ENCODE measurements at places on chromosomes 5 and 9. TPM values are rescaled to one million over a fixed set of nuclear protein-coding genes. Genes with fewer than 3 reads are reported as not detected.
A peak's percentile ranks its signal among the peaks of the same experiment; 100 is the strongest.

Gene RLN1
- not detected for polyA plus RNA-seq

Gene NKD2
- 15.2 TPM for polyA plus RNA-seq

Gene PCDHGC5
- polyA plus RNA-seq, result 0.39 TPM

Gene ISCA1
- 37.2 TPM for polyA plus RNA-seq

Gene SLC6A3
- polyA plus RNA-seq, result 0.13 TPM

Gene NR6A1
- polyA plus RNA-seq, result 5.0 TPM

Gene NR4A3
- 1.4 TPM for polyA plus RNA-seq

Gene HTR1A
- not detected for polyA plus RNA-seq

Gene MSMP
- polyA plus RNA-seq, result 0.61 TPM

Gene NPDC1
- polyA plus RNA-seq, result 42.7 TPM

Gene KCNT1
- polyA plus RNA-seq, result 0.25 TPM

Gene BAAT
- polyA plus RNA-seq, result 0.60 TPM

Gene KLF9
- polyA plus RNA-seq, result 2.6 TPM

Gene ARL14EPL
- not detected for polyA plus RNA-seq

Gene BTNL9
- 11.6 TPM for polyA plus RNA-seq

Gene HSDL2
- polyA plus RNA-seq, result 49.3 TPM

Gene ADGRD2
- not detected for polyA plus RNA-seq

DNA sequence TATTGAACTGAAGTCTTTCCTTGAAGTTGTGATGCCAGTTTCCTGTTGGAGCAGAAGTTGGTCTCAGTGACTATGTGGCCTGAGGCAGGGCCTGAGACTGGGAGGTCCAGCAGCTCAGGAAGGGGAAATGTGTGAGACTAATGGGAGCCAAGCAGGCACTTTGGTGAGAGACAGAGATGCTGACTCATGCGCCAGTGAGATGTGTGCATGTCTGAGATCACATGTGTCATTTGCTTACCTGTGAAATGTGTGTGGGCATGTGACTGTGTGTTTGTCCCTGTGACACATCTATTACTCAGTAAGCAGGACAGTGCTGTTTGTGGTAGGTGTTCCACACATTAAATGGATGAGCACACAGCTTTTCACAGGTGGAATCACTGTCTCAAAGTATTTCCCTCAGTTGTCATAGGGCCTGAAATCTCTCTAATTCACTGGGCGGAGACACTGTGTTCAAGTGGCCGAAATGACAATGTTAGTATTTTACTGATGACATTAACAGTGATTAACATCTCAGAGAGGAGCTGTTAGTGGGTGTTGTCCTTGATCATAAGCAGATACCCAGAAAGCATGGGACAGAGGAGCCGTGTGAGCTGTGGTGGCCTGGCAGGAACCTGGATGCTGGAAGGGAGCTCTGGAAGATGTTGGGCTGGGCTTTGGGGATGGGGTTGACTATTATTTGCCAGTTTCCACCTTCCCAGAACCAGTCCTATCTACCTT is 7.4 kb downstream of the NPR2 start:
- no peak for DNase-seq

GRCh38 chr9:133945977-133946753 is 46.0 kb downstream of the VAV2 start:
- DNase-seq, result no peak

DNA sequence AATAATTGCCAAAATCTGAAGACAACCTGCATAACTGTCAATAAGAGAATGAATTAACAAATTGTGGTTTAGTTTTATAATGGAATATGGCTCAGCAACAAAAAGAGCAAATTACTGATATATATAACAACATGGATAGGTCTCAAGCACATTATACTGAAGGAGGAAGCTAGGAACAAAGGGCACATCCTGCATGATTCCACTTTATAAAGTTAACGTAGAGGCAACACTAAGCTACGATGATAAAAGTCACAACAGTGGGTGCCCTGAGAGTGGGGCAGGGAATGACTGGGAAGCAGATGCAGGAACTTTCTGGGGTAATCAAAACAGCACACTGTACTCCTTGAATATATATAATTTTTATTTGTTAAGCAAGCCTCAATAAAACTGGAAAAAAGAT is 165.2 kb downstream of the RMI1 start:
- no peak for DNase-seq

- no peak for DNase-seq
These were observed 291.2 kb downstream of the ARHGAP26 start for GRCh38 chr5:143061161-143061945.

- peak; percentile 62 for DNase-seq
These were observed 523 bp downstream of the EPB41L4B start for GRCh38 chr9:109320331-109320741.

- DNase-seq, result no peak
These were observed at the start of gene COL15A1 for GRCh38 chr9:98943682-98944056. TSS of gene COL15A1 (plus strand) at chr9:98943907. CDS start at chr9:98944062, 155 bp downstream.

- DNase-seq, result no peak
These were observed 66.2 kb downstream of the WNK2 start for GRCh38 chr9:93250185-93250584.

- DNase-seq, result no peak
These were observed 612.0 kb upstream of the CLINT1 start for GRCh38 chr5:158470764-158471534.

- peak; percentile 49 for DNase-seq
These were observed 98.6 kb downstream of the FBXW11 start for GRCh38 chr5:171907725-171908343.

- DNase-seq, result no peak
These were observed 46.0 kb downstream of the COL5A1 start for GRCh38 chr9:134687556-134687955.

- DNase-seq, result no peak
These were observed 122.4 kb downstream of the SNCAIP start for GRCh38 chr5:122434205-122434970.

DNA sequence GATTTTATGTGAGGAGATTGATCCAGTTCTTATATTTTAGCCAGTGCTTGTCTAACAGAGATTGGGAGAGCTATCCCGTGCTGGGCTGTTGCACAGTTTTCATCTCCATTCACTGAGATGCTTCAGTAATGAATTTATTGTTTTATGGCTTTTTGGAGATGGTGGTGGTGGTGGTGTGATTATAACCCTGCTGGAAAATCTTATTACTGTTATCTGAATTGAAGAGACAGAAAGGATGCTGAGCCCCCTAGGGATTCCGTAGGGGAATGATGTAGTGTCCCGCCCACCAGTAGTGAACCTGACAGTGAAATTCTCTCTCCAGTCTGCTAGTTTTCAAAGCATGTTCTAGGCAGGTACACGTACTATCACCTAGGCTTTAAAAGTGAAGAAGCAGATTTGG is 1.9 kb downstream of the RAI14 start:
- no peak for DNase-seq

GRCh38 chr5:133508845-133509741 is 103.2 kb downstream of the FSTL4 start:
- no peak for DNase-seq

DNA sequence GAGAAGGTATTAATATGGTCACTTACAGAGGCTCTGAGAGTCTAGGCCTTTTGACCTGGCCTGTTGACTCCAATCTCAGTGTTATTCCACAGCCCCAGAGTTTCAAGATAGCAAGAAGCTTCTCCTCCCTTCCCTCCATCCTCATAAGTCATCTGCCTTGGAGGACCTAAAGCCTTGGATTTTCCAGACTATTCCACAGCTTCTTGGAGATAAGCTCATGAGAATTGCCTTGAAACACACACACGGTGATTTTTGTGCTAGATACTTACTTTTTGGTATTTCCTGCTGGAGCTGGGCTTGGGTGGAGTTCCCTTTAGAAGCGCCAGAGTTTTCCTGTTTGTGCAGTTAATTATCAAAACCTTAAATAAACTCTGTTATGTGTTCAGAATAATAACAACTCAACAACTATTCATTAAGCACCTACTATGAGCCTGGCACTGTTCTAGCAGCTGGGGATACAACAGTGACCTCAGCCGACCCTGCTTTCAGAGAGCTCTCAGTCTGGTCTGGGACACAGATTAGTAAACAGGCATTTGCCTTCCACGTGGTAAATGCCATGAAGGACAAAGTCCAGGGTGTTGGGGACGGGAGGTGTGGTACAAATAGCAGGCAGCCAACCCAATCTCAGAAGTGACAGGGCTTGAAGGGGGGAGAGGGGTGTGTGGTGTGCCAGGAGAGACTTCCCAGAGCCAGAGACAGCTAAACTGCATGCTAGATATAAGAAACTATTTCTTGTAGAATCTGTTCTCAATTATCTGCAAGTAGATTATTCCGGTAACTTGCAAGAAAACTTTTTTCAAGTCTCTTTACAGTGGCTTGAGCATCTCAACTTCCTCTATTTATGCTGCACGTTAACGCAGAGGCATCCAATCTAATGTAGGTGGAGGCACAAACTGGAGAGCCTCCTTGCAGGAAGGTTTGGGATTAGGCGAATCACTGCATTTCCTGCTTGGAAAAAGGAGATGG is 55.9 kb upstream of the KLF9 start:
- peak; percentile 62 for DNase-seq

- DNase-seq, result peak; percentile 13
These were observed 2.8 kb downstream of the LARS1 start for GRCh38 chr5:146179696-146180095.

DNA sequence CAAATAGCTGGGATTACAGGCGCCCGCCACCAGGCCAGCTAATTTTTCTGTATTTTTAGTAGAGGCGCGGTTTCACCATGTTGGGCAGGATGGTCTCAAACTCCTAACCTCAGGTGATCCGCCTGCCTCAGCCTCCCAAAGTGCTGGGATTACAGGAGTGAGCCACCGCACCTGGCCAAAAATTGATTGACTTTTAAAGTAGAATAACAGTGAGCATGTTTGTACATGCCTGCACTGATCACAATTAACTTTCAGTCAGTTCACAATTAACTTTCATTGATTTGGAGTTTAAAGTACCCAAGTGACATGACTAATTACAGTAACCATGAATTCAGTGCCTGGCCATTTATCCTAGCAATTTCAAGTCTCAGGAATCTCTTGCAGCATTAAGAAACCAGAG is 61.3 kb downstream of the ANKH start:
- no peak for DNase-seq

- no peak for DNase-seq
These were observed 370.8 kb downstream of the NFIB start for GRCh38 chr9:13943176-13943575.

DNA sequence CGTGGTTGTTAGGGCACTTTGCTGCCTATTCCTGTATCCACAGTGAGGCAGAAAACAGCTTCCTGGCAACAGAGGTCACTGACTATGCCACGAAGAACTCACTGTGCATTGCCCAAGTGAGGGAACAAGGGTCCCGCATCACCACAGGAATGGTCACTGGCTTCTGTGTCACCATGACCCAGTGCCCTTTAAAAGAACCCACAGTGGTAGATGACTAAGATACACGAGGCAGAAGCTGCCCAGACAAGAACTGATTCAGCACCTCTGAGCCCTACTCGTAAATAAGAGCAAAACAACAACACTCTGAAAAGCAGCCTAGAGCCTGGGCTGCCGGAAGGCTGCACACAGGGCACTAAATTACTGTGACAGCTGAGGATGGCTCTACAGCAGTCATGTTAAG is 236.6 kb upstream of the RASEF start:
- no peak for DNase-seq

DNA sequence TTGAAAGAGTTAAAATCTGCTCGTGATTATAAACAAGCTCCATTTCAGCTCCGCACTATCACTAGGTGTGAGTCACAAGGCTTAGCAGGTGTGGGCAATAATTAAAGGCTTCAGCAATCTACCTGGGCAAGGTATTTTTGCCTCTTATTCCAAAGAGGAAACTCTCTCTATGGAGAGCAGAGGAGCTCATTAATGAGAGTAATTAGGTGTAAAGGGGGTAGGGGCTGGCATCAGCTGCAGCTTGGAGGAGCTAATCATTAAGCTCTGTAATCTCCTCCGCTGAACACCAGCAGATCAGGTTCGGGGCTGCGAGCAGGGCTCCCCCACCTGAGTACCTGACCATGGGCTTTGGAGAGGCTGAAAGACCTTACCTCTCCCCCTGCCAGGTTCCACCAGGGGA is 129.2 kb downstream of the CRB2 start:
- DNase-seq, result peak; percentile 93

- no peak for DNase-seq
These were observed 658.5 kb downstream of the BNC2 start for GRCh38 chr9:16211946-16212345.

DNA sequence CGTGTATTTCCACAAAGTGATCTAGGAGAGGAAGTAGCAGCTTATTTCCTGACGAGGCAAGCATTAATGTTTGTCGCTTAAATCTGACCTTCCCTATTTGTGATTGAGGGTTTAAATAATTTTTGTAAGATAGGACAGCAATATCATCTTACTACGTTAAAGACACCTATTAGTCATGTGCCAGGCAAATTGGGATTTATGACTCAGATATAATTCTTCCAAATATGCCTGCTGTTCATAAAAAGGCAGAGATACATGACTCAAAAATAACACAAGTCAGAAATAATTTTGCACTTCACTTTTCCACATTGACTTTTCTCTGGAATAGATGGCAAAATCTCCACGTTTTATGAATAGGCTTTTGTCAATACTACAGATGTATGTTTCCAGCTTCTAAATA is 43.0 kb upstream of the CDH12 start:
- no peak for DNase-seq

GRCh38 chr5:80213466-80213865 is 42.4 kb downstream of the SERINC5 start:
- no peak for DNase-seq

DNA sequence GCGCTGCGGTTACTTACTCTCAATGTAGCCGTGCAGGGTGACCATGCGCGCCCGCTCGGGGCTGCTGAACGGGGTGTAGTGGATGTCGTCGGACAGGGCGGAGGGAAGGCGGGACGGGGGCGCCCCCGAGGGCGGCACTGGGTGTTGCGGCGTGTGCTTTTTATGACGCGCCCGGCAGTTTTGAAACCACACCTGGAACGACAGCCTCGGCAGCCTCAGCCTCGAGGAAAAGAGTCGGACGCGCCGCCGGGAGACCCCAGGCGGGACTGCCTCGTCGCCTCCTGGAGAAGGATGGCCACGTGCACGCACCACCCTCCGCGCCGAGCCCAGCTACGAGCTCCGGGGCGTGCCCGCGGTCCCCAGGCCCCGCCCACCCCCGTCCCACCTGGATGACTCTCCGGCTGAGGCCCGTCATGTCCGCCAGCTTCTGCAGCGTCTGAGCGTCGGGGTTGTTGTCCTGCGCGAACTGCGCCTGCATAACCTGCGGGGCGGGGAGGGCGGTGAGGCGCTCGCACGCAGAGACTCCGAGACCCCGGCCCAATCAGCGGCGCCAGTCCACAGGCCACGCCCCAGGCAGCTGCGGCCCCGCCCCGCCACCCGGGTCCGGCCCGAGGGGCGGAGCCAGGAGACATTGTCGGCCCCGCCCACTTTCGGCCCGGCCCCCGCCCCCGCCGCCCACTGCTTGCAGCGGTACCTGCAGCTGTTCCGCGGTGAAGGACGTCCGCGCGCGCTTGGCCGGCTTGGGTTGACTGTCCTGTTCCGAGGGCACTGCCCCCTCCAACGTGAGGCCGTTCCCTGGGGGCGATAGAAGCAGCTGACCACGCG is 15.0 kb downstream of the LHX6 start:
- peak; percentile 31 for DNase-seq

GRCh38 chr9:126216826-126217225 is 109.8 kb upstream of the MVB12B start:
- DNase-seq, result no peak

- no peak for DNase-seq
These were observed 48.6 kb downstream of the SEMA4D start for GRCh38 chr9:89449261-89449671.
